Esophagus mucosa (tissue), 1 donor: ENCODE measurements at places on chromosomes 13 and 19.

DNA sequence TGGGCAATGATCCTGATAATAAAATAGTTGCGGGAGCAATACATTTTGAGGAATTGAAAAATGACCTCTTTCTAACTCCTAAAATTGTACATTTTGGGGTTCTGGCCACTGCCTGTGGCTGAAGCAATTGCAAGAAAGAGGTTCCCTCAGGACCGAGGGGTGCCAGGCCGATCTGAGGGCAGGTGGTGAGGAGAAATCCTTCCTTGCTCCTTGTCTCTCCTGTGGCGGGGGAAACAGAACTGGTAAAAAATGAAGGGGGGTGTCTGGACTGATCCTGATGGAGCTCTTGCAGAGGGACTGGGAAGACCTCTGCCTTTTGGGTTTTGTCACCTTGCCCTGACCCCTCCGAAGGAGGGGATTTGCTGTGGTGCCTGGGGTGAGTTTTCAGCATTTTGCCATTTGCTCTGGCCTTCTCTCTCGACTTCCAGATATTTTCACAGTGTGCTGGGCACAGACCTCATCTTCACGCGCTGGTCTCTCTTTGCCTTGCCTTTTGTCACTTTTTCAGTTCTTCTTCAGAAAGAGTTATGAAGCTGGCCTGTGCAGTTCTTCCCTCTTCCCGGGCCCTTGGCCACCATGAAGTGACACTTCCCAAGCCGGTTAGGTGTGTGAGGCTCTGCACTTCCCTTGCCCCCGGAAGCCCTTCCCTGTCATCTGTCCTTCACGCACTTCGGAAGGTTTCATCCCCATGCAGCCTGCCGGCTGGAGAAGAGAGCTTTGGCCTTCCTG lies 22.2 kb downstream of the NFIX start:
- ATAC-seq = no peak

DNA sequence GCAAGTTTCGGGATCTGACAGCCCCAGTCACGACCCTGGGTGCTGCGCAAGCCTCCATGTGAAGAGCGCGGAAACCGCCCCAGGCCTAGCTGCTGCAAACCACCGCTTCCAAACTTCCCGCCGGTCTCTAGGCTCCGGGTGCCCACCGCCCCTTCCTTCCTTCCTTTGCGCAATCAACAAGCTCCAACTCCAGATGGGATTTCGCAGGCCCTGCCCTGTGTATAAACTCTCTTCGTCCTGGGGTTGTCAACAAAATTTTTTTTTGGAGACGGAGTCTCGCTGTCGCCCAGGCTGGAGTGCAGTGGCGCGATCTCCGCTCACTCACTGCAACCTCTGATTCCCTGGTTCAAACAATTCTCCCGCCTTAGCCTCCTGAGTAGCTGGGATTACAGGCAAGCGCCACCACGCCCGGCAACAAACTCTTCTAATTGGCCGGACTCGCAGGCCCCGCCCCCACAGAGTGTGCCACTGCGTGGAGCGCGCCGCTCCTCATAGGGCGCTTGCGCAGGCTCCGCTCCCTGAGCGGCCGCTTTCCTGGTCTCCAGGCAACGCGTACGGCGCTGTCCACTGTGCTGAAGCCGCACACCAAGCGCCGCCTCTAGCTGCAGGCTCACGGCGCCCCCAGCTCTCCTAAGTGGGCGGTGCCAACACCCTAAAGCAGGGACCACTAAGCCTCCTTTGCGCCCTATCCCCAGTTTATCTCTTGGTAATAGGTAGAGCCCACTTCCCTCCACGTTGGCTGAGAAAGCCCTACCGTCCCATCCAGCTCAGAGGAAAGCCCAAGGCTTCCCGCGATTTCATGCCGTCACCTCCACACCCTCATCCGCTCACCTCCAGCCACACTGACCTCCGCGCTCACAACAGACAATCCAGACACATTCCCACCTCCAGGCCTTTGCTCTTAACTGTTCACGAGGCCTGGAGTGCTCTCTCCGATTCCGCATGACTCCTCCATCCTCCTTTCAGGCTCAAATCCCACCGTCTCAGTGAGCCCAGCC lies 5.5 kb upstream of the QTRT1 start:
- peak; percentile 98 for ATAC-seq

DNA sequence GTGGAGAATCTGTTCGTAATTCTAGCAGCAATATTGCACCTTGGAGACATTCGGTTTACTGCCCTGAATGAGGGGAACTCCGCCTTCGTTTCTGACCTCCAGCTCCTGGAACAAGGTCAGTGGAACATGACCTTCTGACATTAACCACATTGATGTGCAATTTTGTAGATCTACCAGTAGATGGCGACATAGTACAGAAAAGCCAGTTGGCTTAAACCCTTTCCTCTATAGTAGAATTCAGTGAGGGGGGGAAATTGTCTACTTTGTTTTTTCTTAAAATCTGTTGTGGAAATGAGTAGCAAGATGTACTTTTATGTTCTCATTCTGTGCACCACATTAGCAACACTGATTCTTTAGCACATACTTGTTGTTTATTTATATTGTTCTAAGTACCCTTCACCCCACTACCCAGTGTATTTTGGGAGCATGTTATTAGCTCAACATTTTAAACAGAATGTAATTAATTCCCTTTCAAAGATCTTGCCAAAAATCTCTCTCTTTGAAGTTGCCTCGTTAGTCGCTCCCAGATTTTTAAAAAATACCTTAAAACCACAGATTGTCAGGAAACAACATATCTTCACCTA lies 332.2 kb downstream of the MYO16 start:
- ATAC-seq = peak; percentile 76

DNA sequence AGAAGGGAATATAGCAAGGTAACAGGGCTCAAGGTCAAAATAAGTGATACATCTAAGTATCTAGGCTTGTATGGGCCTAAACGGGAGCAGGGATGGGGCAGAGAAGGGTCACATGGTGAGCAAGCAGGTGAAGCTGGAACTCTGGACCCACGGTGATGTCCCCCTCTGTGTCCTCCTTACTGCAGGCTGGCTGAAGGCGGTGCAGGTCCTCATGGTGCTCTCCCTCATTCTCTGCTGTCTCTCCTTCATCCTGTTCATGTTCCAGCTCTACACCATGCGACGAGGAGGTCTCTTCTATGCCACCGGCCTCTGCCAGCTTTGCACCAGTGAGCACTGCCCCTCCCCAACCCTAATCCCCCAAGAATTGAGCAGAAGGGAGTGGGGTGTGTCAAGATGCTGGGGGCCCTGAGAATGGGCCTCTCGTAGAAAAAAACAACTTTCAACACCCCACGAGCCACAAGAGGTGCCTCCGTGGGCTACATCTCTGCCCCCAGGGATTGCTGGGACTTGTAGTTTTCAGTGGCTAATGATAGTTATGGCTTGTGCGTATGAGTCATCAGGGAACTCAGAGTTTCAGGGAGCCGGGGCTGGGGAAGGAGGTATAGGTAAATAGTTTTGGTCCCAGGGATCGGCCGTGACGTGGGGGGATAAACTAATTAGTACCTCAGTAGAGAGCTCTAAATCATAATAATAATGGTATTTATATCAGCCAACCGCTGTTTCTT lies 4.0 kb downstream of the EMP3 start:
- no peak for ATAC-seq
